Activated CD8-positive, alpha-beta memory T cell treated with anti-CD3 and anti-CD28 coated beads for 4 hours (primary cell): ENCODE measurements at places on chromosomes 2 and 18.

- no peak for DNase-seq
These were observed 10.5 kb upstream of the CDK15 start for GRCh38 chr2:201795607-201796477.

DNA sequence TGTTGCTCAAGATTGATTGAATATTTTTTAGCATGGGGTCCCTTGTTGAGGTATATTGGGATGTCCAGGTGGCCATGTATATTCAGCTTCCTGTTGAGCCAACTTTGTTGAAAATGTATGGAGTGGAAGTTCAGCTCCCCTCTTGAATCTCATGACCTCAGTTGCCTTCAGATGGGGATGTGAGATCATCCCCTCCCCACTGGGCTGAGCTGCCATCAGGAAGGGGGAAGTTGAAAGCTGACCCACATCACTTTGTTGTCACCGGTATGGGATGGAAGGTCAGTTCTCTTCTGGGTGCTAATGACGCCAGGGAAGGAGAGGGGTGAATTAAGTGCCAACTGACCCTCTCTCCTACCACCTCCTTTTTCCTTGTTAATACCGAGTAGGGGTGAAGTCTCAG lies 33.9 kb downstream of the ACOXL start:
- DNase-seq: no peak

- no peak for DNase-seq
These were observed 144.8 kb downstream of the ZNF804A start for GRCh38 chr2:184743096-184743495.

DNA sequence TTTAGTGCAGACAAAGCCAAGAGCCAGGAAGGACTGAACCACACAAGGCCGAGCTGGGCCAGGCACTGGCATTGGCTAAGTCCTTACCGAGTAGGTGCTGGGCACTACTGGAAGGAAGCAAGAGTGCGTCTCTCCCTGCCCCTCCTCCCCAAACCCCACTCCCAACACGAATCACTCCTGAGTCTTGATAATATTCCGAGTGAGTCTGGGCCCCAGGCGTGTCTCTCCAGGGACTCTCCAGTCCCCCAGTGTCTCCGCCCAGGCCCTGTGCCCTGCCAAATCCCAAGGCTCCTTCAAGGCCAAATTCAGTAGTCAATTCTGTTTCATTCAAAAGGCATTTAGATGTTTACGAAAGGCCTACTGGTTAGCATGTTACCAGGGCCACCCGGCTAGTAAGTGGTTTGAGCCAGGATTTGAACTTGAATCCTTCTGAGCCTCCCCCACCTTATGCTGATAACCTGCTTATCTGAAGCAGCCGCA lies 82.8 kb downstream of the GLI2 start:
- DNase-seq: no peak

DNA sequence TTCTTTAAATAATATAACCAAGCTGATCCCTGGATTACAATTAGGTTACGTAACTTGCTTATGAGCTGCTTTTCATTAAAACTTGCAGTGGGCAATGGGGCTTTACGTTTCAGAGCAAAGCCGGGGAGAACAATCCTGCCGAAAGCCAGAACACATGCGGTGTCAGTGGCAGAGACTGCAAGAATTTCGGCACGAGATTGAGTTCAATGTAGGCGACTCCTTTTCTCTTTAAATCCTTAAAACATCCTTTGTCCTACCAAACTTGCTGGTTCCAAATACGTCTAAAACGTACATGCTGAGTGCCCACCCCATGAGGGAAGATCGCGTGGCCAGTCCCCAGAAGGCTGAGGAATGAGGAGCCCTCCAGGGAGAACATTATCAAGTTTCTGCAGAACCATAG lies 36.8 kb upstream of the NCOA1 start:
- DNase-seq: no peak

GRCh38 chr18:48922226-48922800 lies 28.5 kb downstream of the SMAD7 start:
- no peak for DNase-seq

DNA sequence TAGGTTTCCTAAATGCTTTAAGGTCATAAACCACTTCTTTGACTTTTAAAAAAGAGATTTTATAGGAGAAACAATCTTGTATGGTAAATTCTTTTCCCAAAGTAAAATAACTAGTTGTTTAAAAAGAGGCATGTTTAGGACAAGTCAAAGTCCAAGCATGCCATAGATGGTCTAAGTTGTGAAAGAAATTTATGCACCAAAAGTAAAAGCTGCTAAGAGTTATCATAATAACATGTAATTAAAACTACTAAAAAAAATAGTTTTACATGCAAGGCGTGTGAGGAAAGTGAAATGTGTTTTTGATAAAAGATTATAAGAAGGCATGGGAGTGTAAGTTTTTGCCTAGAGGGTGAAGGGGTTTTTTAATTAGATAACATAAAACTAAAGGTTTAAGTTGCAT lies 22.5 kb downstream of the FAM210A start:
- DNase-seq: no peak

- no peak for DNase-seq
These were observed 38.7 kb downstream of the MSTN start for GRCh38 chr2:190023860-190024259.

- no peak for DNase-seq
These were observed 175.2 kb upstream of the HS6ST1 start for GRCh38 chr2:128493880-128494279.

DNA sequence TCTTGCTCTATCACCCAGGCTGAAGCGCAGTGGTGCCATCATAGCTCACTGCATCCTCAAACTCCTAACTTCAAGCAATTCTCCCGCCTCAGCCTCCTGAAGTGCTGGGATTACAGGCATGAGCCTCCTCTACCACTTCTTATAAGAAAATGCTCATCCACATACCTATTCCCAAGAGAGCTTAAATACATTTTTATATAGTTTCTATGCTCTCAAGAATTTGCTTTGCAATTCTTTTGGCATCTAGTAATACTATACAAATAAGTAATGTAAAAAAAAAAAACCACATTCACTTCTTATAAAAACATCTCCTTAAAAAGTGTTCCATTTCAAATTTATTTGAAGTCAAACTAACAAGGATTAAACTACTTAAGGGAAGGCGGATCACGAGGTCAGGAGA lies 197.3 kb downstream of the DNAH7 start:
- DNase-seq: no peak

GRCh38 chr2:189641002-189641401 lies 20.3 kb upstream of the ASNSD1 start:
- no peak for DNase-seq

- DNase-seq: no peak
These were observed 108.2 kb downstream of the TDRD15 start for GRCh38 chr2:21231985-21232384.

GRCh38 chr2:190933361-190933760 lies 52.7 kb downstream of the GLS start:
- no peak for DNase-seq

GRCh38 chr2:230443541-230443940 lies 27.5 kb downstream of the SP100 start:
- no peak for DNase-seq

GRCh38 chr2:238883421-238883901 lies 35.6 kb downstream of the TWIST2 start:
- no peak for DNase-seq

GRCh38 chr2:188853307-188853706 lies 120.9 kb upstream of the COL3A1 start:
- no peak for DNase-seq

DNA sequence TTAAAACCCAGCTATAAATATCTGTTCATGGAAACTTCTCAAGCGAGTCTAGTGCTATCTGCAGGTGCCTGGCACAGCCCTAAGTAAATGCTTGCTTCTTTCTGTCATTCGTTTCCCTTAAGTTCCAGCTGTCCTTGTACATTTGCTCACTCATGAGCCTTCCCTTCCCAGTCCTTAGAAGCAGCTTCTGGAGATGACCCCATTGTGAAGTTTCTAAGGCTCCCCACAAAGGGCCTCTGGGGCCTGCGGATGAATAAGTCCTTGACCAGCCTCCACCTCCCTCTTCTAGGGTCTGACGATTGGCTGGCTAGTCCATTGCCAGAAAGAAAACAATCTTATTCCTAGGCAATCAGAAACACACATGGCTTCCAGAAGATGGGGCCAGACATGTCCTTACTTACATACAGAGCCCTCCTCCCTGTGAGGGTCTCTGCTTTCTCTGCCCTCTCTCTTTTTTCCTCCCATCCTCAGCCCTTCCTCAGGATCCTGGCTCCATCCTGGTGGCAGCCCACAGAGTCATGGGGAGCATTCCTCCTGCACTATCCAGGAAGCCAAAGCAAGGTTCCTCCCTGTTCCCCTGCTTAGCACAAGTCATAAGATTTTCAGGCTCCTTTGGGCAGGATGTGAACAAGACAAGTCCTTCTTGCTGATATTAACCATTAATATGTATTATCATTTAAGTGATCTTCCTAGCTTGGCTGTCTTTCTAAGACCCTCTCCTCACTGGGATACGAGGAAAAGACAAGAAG lies 87.3 kb downstream of the TNFRSF11A start:
- no peak for DNase-seq

GRCh38 chr18:45806226-45806625 lies 19.2 kb upstream of the SIGLEC15 start:
- no peak for DNase-seq

GRCh38 chr2:166246901-166247300 lies 119.1 kb upstream of the SCN1A start:
- DNase-seq: no peak

DNA sequence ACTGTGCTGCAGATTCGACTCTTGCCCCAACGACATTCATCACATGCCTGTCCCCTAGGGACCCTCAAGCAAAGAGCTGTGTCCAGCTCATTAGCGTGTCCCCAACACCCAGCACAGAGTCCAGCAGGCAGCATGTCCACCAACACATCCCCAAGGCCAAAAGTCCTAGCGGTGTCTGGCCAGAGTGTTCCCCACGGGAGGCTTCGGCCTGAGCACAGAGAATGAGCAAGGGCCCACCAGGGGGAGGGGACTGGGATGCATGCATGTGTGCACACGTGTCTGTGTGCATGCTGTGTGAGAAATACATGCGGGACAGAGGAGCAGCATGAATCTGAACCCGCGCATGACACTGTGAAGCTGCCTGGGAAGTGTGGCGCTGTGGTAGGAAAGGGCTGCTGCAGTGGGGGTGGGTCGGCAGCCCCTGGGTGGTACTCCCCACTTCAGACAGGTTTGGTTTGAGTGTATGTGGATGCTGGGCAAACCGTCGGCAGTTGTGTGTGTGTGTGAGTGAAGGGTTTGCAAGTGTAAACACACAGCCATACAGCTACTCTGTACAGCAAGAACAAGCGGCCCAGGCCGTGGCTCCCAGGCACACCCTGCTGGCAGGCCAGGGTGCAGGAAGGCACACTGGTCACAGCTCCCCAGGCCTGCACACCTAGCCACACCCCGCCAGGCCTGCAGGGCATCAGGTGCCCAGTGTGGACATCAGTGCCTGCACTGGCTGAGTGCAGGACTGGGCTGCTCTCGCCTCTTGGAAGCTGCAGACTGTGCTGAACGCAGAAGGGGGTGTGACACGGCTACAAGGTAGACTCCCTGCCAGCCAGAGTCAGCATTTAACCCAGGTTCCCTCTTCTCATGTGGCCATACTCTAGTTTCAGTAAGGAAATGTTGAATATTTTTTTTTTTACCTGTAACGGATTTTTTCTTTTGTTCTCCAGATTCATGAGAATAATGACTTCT lies 19.5 kb upstream of the HES6 start:
- no peak for DNase-seq

DNA sequence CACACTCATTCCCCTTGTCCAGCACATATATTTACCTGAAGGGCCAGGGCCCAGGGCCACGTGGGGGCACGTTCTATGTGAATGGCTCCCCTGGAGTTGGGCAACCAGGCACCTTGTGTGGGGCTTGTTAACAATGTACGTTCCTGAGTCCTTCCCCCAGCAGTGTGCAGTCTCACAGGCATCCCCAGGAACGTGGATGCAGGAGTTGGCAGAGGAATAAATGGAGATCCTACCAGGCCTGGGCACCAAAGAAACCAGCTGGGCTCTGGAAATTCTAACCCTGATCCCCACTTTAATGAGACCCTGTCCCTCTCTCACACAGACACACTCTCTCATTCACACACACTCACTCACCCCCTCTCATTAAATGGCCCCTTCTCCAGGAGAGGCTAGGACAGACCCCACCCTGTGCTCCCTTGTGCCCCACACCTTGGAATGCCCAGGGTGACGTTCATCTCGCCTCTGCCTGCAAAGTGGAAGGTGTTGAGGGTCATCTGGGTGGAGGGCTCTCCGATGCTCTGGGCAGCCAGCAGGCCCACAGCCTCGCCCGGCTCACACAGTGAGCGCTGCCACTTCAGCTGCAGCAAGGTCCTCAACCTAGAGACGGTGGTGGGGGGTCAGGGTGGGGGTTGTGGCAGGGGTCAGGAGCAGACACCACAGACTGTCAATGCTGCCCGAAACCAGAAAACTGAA lies 65.6 kb downstream of the POLR1A start:
- DNase-seq: no peak

DNA sequence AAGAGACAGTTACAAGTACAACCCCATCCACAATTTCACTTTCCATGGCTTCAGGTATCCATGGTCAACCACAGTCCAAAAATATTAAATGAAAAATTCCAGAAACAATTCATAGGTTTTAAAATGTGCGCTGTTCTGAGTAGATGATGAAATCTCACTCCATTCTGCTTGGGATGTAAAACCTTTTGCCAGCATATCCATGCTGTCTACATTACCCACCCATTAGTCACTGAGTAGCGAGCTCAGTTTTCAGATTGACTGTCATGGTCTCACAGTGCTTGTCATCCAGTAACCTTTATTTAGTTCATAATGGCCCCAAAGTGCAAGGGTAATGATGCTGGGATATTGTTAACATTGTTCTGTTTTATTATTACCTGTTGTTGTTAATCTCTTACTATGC lies 40.5 kb downstream of the SMAD4 start:
- DNase-seq: no peak

GRCh38 chr2:50004667-50005066 lies 850.4 kb upstream of the FSHR start:
- no peak for DNase-seq

GRCh38 chr2:98160554-98160953 lies 73.6 kb downstream of the VWA3B start:
- DNase-seq: no peak

DNA sequence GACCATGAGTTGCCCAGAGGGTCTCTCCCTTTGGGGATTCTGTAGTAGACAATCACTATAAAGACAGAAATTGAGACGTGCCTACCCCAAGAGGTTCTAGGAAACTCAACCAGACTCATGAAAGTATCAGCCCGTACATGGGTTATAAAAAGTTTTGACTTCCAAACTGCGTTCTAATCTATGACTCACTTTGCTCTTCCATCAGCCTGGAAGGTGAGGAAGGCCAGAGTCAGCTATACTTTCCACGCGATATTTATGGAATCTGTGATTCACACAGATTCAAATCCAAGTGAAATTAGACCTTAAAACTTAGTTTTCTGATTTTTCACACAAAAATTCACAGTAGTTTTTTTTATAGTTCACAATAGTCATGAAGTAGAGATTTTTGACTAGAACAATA lies 7.7 kb upstream of the LYPD1 start:
- DNase-seq: no peak
